Activated CD8-positive, alpha-beta memory T cell treated with anti-CD3 and anti-CD28 coated beads for 1 hour (primary cell): ENCODE measurements at places on chromosomes 5 and 9.

DNA sequence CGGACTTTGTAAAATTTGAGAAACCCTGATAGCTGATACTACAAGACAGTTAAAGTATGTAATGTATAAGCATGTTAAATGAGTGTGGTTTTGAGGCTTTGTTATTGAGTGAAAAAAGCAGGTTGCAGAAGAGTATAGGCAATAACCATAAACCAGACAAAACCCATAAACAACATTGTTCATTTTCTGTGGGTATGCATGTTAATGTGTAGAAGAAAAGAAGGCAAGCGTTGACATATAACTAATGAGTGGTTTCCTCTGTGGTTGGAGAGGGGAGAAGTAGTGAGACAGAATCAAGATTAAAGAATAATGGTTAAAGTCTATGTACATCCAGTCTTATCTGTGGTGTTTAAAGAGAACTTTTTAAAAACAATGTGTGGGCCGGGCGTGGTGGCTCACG, 26.2 kb downstream of the RAD23B start:
- no peak for DNase-seq

DNA sequence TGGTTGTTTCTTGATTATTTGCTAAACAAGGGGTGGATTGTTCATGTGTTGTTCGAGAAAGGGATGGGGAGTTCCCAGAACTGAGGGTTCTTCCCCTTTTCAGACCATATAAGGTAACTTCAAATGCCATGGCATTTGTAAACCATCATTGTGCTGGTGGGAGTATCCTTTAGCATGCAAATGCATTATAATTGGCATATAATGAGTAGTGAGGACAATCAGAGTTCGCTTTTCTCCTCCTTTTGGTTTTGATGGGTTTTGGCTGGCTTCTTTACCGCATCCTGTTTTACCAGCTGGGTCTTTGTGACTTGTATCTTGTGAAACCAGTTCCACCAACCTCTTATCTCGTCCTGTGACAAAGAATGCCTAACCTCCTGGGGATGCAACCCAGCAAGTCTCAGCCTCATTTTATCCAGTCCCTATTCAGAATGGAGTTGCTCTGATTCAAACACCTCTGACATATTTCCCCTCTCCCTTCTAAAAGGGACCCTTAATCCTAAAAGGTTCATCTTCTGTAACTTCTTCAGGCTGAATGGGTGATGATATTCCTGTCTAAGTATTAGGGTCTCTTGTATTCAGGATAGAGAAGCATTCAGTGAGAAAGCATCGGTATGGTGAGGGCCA, 8.7 kb upstream of the FBN2 start:
- no peak for DNase-seq

DNA sequence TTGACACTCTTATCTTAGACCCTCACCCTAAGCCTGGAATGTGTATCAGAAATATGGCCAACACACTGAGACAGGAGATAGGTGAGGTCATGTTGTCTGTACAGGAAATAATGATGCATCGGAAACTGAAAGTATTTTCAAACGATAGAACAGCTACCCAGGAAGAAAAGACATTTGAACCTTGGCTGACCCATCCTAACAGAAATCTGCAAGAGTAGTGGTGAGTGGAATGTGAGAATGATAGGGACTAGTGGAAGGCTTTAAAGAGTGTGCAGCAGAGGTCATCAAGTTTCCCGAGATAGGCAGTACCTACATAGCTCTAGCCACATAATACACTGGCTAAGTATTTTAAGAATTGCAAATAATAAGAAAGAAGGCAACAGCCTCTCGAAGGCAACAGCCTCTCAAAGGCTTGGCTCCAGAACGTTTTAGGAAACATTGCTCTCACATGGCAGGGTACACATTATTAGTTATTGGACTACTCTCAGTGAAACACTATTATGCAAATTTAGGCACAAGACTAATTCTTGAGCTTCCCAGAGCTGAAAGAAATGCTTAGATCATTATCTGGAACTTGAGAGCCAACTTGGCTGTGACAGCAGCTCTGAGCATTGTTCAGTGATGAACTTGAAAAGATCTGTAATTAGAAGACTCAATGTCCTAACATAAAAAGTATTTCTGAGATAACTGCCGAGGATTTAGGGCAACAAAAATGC, 133.1 kb upstream of the FBXL7 start:
- DNase-seq = no peak

GRCh38 chr9:108162664-108163063, 673.1 kb upstream of the KLF4 start:
- DNase-seq = no peak

GRCh38 chr5:97131139-97131710, 11.2 kb downstream of the LIX1 start:
- no peak for DNase-seq

DNA sequence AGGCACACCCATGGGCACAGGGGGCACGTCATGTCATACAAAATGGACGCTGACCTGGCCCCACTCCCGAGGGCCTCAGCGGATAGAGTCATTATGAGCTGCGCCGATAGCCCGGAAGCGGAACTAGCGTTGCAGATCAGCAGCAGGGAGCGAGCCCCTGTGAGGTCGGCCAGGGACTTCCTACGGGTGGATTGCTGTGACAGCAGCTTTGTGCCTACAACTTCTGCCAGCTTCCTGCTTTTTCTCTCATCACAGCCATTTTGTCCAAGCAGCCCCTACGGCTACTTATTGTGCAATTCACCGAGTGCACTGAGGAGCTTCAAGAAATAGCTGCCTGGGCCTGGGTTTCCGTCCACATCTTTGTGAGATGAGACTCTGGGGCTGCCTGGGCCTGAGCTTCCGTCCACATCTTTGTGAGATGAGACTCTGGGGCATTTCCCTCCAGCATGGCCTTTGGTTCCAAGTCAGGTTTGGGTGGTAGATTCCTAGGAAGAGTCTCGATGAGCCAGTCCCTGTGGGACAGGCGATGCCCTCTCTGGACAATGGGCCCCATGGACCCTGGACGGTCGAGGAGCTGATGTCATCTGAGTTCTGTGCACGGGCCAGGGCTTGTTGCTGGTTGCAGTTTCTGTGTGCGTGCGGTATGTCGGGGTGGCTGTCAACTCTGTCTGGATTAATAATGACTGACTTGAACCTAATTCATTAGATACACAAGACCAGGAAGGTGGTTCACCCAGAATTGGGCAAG, 67.0 kb upstream of the GNE start:
- DNase-seq = no peak

DNA sequence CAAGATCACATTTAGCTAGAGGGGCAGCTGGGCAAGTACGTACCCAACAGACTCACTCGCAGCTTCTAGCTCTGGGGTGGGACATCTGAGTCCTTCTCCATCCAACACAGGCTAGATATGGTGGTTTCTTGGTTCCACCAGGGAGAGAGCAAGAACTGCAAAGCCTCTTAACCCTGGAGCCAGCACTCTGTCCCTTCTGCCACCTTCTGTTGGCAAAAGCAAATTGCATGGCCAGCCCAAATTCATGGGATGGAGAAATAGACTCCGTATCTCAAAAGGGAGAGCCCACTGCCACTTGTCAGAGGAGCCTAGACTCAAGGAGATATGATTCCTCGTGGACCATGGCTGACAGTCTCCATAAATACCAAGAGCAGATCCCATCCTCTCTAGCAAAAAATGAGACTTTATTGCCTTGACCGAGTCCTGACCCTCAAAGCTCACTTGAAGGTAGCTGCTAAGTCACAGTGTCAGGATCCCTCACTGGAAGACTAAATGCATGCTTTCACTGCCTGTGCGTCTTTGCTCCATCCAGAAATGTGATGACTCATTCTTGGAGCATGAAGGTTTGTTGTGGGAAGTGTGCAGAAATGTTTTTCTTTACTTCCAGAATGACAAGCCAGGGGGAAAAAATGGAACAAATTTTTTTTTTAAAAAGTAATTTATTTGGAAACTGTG, 28.8 kb upstream of the ROR2 start:
- no peak for DNase-seq

DNA sequence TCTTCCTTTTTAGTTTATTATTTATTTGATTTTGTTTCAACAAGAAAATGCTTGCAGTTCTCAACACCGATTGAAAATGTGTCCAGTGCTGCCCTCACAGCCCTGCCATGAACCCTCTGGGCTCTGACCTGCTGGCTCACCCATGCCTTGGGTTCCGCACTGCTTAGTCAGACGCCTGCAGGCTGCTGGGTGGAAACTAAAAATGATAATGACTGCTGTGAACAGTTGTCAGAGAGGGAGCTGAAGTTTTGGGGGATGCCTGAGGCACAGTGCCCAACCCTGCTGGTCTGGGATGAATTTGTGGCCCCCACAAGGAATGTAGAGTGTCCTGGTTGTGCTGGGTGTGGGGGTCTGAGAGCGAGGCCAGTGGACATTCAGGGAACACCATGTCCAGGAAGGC, 22.2 kb upstream of the CFAP157 start:
- no peak for DNase-seq
